Amygdala (tissue), 56 donors: ENCODE measurements at places on chromosomes 3 and 15.

- DNase-seq = no peak
Measured at GRCh38 chr3:79461129-79461792, 306.5 kb downstream of the ROBO1 start.

DNA sequence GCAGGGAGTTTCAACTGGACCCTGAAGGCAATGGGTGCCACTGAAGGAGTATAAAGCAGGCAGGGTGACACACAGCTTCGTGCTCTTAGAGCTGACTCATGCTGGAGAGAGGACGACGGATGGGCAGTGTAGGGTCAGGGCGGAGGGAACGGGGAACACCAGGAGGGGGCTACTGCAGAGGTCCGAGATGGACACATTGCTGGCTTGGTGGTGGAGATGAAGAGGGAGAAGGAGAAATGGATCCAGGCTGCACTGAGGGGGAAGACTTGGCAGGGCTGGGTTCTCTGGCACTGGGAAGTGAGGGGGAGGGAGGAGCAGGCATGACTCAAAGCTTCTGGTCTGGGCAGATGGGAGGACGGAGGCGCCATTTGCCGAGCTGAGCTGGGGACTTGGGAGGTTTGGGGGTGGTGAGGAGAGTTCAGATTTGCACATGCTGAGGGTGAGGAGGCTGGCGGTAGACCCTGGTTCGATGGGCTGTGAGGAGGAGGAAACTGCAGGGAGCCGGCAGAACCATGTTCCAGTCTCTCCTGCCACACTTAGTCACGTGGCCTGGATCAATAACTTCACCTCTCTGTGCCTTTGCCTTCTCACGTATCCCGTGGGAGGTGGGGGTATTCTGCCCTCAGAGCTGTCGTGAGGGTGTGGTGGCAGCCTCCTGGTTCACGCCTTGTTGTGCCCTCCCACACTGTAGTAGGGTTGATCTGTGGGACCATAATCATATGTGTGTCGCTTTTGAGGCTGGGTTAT is 4.6 kb upstream of the KCTD6 start:
- DNase-seq = no peak

GRCh38 chr3:78872195-78872594 is 895.6 kb downstream of the ROBO1 start:
- DNase-seq = no peak

DNA sequence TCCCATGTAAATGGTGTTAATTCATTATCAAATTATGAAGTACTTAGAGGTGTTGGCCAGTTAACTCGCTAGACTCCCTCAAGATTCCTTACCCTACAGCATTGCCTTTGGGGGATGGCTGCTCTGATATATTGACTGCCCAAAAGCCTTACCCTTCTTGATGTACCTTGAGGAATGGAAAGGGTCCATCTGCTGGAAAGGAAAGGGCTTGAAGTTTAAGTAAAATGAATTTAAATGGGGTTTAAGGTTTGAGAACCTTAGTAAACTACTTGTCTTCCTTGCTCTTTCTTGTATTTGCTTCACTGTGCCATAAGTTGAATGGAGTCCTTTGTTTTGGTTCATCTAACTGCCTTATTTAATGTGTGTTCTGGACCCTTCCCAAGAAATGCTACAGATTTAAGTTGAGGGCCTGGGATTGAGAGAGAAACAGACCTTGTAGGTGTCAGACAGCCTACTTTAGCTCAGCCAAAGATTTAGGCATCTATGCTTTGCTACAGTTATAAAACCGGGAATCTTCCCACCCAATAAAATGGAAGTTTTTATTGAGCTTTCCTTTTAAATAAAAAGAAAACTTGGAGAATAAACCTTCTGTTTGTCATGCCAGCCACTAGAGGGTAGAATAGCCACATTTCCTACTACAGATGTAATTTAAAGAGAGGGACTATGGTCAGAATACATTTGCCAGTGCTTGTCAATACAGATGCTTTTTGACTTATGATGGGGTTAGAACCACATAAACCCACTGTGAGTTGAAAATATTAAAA is 25.3 kb downstream of the CMSS1 start:
- no peak for DNase-seq

DNA sequence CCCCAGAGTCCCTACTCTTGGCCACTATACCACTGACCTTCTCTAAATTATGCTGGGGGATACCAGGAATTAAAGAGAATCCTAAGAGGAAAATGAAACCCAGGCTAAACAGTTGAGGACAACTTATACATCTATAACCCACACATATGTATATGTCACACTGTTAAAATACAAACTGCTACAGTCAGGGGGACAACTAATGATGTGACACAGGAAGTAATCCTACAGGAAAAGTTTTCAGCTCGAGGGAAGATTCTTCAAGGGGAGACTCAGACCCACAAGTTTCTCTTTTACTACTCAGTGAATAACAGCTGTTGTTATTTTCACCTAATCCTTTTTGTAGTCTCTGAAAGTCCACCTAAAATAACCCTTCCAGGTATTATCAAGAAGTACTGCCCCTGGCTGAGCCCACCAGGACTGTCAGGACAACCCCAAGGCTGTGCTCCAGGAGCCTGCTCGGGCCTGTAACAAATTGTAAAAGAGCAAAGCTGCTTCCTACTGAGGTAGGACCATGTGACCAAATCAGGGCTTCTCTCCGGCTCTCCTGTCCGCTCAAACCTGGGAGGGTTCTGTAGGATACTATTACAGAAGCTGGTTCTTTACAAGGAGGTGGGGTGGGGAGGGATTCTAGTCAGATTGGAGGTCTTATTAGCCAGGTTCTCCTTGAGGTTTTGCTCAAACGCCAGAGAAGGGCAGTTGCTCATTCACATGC is 91.6 kb downstream of the SRGAP3 start:
- no peak for DNase-seq

DNA sequence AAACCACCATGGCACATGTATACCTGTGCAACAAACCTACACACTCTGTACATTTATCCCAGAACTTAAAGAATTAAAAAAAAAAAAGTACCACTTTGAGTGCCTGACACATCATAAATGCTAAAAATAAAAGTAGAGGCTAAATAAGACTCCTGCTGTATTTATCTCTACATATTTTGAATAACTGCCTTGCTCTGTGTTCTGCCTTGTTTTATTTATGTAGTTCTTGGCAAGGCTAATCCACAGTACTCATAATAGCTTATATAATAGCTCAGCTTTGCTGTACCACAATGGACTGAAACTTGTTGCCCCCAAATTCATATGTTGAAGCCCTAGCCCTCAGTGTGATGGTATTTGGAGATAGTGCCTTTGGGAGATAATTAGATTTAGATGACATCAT is 95.4 kb upstream of the ADAMTS9 start:
- DNase-seq = no peak

DNA sequence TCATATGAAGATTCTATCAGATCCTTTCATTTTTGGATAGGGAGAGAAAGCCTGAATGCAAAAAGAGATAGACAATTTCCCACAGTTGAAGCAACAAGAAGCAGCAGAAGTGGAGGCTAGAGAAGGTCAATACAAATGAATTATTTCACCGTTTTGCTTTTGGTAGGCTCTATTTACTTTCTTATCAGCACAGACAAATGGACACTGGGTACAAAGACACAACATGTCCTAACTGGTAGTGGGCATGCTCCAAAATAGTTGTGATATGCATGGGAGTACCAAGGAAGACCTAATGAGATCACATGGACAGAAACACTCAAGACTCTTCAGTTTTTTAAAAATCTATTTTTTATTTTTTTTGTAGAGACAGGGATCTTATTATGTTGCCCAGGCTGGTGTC is 99.4 kb downstream of the XRN1 start:
- DNase-seq = no peak

DNA sequence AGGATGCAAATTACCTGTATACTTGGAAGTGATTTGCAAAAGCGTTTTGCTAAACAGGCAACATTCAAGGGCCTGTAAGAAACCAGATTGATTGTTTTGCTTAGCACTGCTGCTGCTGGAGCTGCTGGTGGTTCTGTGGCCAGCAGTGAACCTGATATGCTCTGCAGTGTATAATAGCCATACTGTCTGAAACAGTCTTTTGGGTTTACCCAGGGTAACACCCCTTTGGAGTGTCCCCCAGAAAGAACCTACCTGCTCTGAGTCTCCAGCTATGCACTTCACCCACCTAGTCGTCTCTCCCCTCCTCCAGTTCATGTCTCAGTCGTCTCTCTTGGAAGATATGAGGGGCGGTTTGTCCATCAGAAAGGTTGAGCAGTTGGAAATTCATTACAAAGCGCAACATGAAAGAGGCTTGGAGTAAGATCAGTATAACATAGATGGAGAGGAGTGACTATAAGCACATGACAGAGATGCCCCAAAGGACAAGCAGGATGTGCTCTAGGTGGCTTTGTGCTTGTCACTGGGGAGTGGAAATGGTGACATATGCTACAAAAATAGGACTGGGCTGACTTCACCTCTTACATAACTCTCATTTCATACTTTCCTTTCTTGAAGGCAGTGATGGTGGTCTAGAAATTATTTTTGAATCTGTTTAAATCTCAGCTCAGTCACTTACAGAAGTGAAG is 3.8 kb downstream of the MKRN2 start:
- no peak for DNase-seq

- no peak for DNase-seq
Measured at GRCh38 chr3:38587548-38588131, 61.8 kb downstream of the SCN5A start.

DNA sequence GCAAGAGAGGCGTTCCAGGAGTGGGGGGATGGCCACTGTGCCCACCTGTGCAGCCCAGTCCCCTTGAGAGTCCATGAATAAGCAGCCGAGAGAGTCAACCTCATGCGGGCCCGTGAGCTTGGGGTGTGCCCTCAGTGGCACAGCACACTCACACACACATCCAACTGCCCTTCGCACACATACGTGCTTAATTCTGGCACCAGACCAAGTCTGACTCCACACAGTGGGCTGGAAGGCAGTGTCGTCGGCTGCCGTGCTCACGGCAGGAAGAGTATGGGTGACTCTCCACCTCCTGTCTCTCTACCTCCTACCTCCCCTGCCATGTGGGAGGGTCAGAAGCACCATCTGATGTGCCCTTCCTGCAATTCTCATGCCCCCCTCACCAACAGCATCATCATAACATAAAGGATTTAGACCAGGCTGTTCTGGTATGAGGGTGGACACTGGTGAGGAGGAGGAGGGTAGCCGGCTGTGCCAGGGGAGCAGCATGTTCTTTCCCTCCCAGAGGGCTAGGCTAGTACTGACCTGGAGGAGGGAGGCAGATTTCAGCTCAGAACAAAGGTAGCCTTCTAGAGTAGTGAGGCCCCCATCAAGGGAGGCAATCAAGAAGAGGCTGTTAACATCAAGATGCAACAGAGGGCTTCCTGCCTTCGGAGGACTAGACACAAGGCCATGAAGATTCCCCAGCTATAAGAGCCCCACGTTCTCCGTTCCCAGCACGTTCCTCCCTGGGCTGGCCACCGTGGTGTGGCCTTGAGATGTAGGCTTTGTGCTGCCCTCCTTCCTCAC is 5.3 kb upstream of the STRA6 start:
- DNase-seq = no peak

GRCh38 chr3:138899351-138899991 is 47.5 kb downstream of the FOXL2 start:
- DNase-seq = no peak

GRCh38 chr3:49461443-49462171 is 8.5 kb upstream of the DAG1 start:
- DNase-seq = no peak

DNA sequence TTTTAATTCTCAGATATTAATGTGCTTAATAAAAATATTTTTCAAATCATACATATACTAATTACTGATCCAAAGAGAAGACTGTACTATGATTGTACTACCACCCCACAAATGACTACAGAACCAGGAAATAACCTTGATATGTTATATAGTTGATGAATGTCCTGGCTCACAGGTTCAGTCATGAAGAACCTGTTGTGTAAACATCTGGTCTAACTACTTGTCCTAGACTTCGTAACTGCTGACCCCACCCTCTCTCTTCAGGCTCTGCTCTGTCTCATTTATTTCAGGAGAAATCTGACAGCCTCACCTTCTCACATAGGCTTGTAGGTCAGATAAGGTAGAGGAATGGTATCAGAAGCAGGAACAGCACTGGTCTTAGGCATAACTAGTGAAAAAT is 14.7 kb upstream of the CSTA start:
- DNase-seq = no peak

DNA sequence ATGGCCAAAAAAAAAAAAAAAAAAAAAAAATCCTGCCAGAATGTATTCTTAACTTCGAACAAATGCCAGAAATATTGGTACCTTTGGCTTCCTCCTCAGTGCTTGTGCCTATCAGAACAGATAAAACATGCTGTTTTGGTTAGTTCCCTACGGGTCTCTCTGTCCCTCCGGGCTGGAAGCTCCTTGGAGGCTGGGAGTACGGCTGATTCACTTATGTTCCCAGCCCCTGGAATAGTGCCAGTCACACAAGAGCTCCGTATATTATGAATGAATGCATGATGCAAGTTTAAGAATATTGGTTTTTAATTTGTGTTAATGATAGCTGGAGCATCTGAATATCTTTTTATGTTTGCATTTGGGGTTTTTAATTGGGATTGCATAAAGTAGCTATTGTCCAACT is 44.0 kb downstream of the NR2F2 start:
- DNase-seq = no peak

DNA sequence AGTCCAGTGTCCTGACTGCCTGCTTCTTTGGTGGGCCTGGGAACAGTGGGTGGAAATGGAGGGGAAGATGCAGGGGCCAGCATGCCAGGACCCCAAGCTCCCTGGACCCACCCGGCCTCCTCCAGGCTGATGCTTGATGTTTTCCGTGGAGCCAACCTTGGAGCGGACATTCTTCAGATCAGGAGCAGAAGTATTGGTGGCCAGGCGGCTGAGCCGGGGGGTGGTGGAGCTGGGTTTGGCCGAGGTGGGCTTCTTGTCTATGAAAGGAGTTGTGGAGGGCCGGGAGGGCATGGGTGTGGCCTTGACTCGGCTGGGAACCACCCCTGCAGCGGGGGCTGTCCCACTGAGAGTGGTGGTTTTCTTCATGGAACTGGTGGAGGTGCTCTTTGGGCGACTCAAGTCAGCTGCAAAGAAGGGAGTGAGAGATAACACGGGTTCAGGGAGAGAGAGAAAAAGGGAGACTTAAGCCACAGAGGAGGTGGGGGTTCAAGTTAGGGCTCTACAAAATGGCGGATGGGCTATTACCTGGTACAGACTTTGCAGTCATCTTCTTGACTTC is 67.8 kb downstream of the DHX30 start:
- DNase-seq = no peak
